Activated CD4-positive, CD25-positive, alpha-beta regulatory T cell (primary cell): ENCODE measurements at places on chromosomes 16 and 17.

- DNase-seq, result no peak
Measured at GRCh38 chr17:8392674-8393469, 4.8 kb downstream of the RNF222 start.

DNA sequence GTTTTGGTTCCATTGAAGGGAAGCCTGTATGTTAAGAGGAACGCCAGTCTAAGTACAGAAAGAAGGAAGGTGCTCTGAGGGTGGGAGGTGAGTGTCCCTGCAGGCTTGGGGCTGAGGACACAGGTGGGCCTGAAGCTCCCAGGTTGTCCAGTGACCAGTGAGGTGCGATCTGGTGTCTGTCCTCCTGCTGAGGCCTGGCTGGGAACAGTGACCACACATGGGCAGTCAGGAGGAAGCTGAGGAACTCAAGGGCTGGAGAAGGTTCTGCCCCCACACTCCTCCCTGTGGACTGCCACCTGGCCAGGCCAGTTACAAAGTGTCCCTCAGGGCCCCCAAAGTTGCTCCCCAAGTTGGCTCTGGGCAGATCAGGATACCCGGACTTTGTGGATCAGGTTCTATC is 102.1 kb downstream of the N4BP1 start:
- no peak for DNase-seq

DNA sequence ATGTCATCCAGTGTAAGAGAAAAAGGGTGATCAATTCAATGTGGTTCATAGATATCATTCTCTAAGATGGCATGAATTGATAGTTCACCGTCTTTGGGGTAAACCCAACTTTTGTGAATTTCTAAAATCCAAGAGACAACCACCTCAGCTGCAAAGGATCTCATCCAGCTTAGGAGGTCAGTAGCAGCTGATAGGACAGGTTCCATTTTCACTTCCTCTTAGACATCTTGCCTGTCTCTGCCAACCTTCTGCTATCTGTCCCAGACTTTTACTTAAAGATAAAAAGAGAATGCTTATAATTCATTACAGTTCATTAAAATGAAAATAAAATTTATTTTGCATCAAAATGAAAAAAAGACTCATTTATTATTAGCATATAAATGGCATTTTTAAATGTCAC is 468.2 kb downstream of the XYLT1 start:
- DNase-seq, result no peak

DNA sequence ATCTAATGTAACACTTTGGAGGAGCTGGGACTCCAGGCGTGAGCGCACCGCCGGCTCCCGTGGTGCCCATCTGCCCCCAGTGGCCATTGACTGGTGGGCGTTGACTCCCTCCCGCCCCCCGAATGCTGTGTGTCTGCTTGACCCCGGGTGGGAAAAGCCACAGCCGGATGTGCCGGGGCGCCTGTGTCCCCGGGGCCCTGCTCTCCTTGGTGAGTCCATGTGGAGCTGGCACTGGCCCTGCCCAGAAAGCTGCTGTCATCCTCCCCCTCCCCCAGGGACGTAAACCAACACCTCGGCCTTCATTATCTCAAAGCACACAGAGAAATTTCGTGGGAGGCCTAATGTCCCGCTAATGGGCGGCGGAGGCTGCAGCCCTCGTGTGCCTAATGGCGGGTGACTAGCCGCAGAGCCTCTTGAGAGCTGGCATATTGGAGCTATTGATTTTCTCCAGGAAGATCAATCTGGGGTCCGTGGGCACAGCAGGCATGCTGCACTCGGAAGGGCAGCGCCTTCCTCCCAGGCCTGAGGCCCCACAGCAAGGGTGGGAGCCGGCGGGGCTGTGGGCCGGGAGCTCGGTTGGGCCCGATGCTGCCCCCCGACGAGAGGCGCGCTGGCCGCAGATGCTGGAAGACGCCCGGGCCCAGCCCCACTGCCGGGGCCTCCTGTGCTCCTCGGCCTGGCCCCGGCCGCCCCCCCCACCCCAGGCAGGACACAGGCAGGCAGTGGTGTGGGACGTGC is 4.0 kb upstream of the PERCC1 start:
- DNase-seq, result no peak

- no peak for DNase-seq
Measured at GRCh38 chr16:11500700-11501346, 85.9 kb downstream of the LITAF start.

- no peak for DNase-seq
Measured at GRCh38 chr16:87263418-87264052, 53.7 kb downstream of the C16orf95 start.

GRCh38 chr16:58459344-58460218 is 40.4 kb upstream of the NDRG4 start:
- DNase-seq, result no peak

GRCh38 chr17:48636177-48637018 is 10.2 kb upstream of the HOXB9 start:
- peak; percentile 48 for DNase-seq

DNA sequence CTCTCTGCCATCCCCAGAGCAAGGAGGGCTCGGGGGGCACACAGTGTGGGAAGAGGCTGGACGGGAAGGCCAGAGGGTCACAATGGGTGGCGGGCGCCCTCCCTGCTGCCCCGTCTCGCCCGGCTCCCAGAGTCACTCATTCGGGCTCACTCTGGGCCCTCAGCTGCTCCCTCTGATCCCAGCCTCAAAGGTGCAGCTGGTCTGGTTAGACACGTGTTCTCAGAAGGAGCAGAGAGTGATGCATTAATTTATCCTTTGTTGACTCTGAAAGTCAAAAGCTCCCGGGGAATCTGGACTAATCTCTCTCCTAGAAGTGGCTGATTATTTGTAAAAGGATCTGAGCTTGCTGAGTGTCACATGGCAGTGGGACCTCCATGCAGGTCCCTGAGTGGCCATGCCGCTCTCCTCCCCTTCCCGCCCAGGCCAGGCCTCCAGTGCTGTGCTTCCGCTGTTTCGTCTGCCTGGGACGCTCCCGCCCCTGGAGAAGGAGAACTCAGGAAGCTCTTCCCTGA is 87.5 kb downstream of the SEC14L1 start:
- no peak for DNase-seq

DNA sequence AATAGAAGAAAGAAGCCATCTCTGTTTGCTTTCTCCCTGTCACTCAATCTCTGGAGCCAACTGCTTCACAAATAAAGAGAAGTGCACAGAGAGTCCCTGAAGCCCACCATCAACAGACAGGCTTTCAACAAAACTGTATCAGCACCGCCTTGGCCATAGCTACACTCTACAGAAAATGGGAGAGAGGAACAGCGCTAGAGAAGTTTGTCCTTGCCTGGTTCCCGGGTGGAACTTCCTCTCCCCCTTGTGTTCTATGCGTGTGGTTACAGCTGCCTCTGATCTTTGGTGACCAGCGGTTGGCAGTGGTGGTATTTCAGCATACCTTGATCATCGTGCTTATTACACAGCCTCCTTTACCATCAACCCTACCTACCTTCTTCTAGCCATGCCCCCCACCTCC is 91.4 kb upstream of the CCL2 start:
- DNase-seq, result no peak

DNA sequence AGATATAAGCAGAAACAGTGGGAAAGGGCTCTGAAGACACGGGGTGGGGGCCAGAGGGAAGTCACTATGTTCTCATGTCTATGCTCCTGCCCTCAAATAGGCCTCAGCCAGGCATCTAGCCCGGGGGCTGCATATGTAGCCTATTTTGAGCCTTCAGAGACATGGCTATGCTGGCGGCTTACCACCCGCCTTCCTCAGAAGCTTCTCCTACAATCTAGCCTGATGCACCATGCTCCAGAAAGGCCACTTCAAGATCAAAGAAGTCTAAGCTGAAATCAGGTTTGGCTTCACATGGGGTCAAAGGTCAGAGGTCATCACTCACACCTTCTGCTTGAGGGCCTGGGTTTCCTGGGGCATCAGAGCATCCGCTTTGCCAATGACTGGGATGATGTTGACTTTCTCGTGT is 1.6 kb downstream of the SEPTIN1 start:
- no peak for DNase-seq

- DNase-seq, result peak; percentile 21
Measured at GRCh38 chr16:67672739-67673662, 6.4 kb downstream of the C16orf86 start.

- no peak for DNase-seq
Measured at GRCh38 chr17:58005031-58005727, 1.9 kb downstream of the SRSF1 start.

GRCh38 chr16:80084163-80084562 is 456.6 kb upstream of the DYNLRB2 start:
- DNase-seq, result no peak

DNA sequence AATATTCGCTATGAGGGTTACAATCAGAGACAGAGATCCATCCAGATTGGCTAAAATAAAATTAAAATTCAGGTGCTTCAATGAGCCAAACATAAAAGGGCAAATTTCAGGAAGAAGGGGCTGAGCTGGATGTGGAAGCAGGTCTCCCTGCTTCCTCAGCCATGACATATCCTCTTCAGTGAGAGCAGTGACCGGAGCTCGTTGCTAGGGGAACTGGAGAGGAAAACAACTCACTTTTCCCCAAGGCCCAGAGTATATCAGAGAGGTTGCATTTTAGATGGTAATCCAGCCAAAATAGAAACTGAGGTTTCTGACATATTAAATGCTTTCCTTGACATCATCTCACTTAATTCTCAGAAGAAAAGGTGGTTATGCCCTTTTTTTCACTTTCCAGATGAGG is 503.5 kb downstream of the HS3ST4 start:
- no peak for DNase-seq

GRCh38 chr17:16934133-16934795 is 37.7 kb downstream of the TNFRSF13B start:
- DNase-seq, result no peak

DNA sequence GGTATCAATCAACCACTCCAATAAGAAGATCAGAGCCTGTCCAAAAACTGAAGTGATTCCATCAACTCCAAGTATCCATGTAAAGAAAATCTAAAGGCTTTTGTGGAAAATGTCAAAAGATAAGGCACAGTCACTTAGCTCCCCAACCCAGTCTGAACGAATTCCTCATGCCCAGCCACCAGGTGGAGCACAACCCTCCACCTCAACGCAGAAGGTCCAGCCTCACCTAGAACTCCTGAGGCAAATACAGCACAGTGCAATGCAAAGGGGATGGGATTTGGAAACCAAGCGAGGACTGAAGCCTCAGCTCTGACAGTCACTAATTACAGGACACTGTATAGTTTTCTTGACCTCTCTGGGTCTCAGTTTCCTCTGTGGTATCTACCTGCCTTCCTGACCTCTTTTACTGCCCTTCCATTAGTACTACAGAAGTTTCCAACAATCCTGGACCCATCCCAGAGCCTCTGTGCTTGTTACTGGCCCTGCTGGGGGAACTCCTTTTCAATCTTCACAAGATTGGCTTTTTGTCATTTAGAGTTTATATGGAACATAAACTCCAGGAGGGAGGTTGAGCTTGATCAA is 2.0 kb downstream of the NCBP3 start:
- no peak for DNase-seq

DNA sequence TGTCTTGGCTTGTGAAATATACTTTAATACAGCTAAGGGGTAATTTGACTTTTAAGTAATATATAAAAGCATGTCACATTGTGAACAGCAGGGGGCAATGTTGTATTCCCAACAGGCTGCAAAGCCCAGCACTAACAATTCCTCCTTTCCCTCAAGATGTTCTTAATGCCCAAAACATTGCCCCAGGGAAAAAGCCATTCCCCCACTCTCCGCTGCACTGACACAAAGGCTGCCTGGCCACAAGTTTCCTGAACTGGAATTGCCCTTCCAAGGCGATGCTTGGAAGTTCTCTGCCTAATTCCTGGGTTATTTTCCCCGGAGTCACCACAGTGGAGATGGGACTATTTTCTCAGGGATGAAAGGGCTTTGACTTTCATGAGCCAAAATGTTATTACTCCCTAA is 27.2 kb downstream of the CLEC16A start:
- no peak for DNase-seq

- no peak for DNase-seq
Measured at GRCh38 chr16:67530013-67530939, 1.6 kb downstream of the RIPOR1 start.

- DNase-seq, result no peak
Measured at GRCh38 chr17:43579566-43580140, 33.5 kb upstream of the ETV4 start.

GRCh38 chr16:67246756-67247191 is 507 bp downstream of the FHOD1 start:
- DNase-seq, result no peak

GRCh38 chr17:79207960-79208359 is 133.3 kb downstream of the ENGASE start:
- DNase-seq, result no peak

GRCh38 chr17:57138956-57139576 is 54.0 kb downstream of the AKAP1 start:
- no peak for DNase-seq

DNA sequence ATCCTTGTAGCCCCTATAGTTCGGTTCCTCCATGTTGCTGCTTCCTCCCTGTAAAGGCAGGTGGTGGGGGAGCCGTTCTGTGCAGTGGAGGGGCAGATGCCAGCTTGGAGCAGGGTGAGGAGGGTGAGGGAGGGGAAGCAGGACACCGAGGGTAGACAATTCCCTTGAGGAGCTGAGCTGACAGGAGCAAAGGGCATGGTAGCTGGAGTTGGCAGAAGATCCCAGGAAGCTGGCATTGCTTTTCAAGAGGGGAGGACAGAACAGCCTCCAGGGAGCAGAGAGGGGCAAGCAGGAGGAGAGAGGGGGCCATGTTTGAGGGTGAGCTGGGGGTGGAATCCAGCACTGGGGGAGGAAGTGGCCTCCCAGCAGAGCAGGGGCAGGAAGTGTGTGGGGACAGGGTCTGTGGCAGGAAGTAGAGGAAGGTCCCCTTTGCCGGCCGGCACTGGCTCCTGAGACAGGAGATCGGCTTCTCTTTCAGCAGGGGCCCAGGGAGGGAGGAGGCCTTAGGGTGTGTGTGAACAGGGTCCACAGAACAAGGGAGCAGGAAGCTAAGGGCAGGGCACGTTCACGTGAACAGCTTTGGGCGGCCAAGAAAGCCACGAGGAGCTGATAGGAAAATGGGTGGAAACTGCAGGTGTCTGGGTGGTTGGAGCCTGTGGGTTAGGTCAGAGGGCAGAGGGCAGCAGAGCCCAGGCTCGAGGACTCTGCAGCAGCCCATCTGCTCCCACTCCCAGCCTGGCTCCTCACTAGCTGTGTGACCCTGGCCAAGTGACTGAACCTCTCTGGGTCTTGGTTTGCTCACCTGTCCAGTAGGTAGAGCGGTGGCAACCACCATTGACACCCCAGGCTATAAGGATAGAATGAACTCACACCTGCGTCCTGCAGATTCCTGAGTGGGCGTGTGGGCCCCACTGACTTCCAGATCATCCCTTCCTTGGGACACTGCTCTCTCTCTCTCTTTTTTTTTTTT is 17.5 kb upstream of the SPNS2 start:
- no peak for DNase-seq

DNA sequence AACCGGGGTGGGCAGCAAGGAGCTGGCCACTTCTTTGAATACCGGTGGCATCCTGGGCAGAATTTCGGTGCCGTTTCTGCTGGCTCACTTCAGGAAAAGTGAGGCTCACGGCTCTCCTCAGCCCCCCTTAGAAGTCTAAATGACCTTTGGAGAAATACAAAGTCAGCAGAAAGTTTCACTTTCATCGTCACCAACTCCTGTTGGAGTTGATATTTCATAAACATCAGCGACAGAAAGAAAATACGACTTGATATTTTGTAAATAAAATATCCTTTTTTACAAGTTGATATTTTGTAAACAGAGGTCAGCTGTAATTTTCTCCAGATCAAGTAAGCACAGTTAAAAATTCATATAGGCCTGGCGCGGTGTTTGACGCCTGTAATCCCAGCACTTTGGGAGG is 781 bp downstream of the ZNF75A start:
- DNase-seq, result no peak
